ENCODE measurements at places on chromosomes 7 and 10.

- no peak for DNase-seq
These were observed 3.7 kb downstream of the ZNF680 start for GRCh38 chr7:64559206-64559605.

DNA sequence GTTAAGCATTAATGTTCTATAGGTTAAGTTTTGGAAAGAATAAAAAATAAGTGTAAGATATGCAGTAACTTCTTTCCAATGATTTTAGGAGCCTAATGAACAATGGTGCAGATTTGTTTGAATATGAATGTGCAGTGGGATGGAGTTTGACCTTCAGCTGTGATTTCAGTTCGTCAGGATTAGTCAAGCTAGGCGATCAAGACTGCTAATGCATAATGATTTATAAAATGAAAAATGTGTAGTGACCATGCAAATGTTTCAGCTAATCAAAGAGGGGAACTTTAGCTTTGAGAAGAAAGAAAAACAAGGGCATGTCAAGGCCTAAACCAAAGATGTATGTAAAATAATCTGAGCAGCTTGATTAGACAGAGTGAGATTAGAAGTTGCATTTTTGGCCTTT lies 208.5 kb downstream of the FOXP2 start:
- DNase-seq = no peak

GRCh38 chr10:24374134-24374915 lies 165.4 kb downstream of the KIAA1217 start:
- no peak for DNase-seq

GRCh38 chr7:3399858-3400257 lies 98.8 kb downstream of the SDK1 start:
- peak; percentile 87 for DNase-seq

DNA sequence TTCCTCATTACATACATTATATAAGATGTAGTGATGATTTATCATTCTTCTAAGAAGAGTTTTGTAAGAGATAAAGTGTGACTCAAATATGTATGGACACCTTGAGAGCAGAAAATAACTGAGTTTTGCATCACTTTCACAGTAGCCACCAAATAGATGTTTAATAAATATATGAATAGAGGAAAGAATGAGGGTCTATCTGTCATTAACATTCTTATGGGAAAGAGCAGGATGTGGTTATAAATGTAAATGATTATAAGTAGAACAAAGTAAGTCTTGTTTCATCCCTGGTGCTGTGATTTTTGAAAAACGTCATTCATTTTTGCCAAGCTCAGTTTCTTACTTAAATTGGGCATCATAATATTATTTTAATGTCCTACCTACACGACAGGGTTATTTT lies 15.0 kb upstream of the CRPPA start:
- no peak for DNase-seq

DNA sequence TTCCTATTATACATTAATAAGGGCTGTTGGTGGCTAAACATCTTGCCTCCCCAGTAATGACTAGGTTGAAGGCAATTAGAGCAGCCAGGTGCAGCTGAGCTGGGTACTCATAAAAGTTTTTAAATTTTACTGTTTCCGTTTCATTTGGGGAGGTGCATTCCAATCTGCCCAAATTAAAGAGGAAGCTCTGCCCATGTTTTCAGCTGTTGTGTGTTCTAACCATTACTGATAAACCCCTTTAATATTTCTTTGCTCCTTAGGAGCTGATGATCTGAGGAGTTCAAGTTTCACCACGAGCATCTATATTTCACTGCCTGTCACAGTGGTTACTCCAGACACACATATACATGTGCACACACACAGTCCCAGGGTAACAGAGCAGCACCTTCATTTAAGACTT lies 94.4 kb downstream of the JAZF1 start:
- no peak for DNase-seq

DNA sequence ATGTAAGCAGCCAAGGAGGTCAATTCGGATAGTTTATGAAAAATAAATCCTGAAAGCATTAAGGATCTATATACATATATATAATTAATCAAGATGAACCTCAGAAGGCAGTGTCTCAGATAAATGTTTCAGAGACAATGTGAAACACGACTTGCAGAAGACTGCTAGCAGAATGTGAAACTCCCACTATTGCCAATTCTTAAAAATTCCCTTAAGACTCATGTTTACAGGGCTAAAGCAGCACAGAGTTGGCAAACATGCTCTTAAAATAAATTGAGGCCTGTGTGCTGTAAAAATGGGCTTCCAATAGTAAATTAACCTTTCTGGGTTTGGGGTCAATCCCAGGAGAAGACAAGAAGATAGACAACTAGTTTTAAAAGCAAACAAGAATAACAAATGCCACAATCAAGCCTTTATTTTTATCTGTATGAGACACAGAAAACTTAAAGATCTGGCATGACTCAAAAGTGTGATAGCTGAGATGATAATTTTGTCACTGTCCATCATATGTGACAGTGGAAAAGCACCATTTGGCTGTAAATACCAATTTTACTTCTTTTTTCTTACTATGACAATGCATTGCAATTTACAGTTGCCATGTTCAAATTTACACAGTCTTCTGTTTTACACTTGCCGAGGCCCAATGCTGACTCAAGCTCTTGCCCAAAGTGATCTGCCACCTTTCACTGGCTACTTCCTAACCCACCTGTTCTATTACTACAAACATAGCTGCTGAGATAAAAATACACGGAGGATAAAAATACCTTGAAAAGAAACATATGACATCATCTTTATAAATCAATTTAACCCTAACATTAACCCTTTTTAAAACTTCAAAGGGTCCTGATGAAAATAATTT lies 78.6 kb downstream of the CHCHD3 start:
- DNase-seq = no peak

- DNase-seq = no peak
These were observed 24.7 kb downstream of the ST7 start for GRCh38 chr7:116978006-116978405.

GRCh38 chr7:92313055-92313454 lies 67.3 kb downstream of the ANKIB1 start:
- DNase-seq = no peak

GRCh38 chr7:129773328-129773731 lies 161.8 kb downstream of the NRF1 start:
- no peak for DNase-seq

DNA sequence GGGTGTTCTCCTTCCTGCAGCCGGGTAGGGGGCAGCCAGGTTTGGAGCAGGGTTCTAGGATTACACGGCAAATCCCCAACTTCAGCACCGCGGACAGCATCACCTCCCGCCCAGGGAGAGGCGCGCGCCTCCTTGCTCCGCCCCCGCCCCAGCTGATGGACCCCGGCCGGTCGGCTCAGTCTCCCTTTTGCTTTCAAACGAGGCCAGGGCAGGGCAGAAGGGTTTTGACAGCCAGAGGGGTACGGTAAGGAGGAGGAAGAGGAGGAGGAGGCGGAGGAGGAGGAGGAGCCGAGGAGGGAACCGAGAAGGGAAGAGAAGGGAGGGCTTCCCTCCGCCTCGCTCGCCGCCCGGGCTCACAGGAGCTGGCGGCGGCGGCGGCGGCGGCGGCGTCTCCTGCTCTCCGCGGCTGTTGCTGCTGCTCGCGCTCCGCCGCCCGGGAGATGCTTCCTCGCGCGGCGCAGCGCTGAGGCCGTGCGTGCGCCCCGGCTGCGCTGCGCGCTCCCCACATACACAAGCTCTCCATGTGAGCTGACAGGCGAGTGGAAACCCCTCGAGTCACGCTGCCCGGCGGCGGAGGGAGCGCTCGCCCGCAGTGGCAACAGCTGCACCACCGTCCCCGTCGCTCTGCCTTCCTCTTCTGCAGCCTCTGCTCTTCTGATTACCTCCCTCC lies 615 bp upstream of the CNTNAP2 start:
- DNase-seq = peak; percentile 94

GRCh38 chr7:69827558-69827957 lies 229.3 kb downstream of the AUTS2 start:
- DNase-seq = no peak

DNA sequence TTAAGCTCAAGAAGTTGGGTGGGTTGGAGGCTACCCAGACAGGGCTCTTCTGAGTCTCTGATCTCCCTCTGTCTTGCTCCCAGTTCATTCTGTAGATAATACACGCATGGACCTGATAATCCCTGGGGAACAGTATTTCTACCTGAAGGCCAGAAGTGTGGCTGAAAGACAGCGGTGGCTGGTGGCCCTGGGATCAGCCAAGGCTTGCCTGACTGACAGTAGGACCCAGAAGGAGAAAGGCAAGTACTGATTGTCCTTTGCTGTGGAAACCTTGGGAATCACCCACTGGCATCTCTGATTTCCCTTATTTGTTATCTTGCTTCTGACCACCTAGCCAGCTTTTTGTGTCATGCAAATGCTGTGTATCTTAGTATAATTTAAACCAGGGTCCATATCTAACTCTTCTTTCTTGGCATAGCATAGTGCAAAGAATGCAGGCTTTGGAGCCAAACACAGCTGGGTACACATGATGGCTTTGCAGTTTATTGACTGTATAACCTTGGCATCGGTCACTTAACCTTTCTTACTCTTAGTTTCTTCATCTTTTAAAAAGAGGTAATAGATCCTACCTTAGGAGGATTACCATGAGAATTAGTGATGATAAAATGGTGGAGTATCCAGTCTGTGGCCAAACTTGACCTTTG lies 18.0 kb downstream of the PLEKHA8 start:
- no peak for DNase-seq

GRCh38 chr10:63173468-63174232 lies 40.5 kb downstream of the NRBF2 start:
- no peak for DNase-seq

- DNase-seq = no peak
These were observed 214.7 kb downstream of the FRMD4A start for GRCh38 chr10:14116021-14116420.

DNA sequence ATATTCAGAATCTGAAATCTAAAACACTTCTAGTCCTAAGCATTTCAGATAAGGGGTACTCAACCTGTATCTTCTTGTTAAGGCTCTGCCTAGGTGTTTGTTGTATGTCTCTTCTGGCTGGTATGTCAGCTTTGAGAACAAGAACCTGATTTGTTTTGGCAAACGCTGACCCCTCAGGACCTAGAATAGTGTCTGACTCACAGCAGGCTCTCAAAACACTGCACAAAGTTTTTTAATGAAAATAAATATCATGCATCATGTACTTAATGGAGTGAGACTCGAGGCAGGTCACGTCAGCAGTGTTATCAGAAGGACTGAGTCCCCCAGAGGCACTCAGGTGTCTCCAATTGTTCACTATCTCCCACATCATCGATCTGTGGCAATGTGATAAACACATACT lies 99.1 kb downstream of the GLI3 start:
- no peak for DNase-seq

DNA sequence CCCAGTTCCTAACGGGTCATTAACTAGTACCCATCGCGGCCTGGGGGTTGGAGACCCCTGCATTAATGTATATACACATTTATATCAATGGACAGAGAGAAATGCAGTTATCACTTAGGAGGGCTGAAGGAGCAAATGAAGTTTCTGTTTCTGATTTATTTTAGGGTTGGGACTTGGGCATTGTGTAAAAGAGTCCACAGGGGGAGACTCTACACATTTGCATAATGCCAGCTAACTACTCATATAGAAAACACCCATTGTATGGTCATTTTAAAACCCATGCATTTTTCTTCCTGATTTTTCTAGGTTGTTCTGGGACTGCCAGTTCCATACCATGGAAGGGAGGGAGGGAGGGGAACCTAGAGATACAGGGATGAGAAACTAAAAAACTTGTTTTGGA lies 23.5 kb downstream of the BCCIP start:
- DNase-seq = no peak

- no peak for DNase-seq
These were observed 61.5 kb upstream of the GPR22 start for GRCh38 chr7:107408349-107408748.

DNA sequence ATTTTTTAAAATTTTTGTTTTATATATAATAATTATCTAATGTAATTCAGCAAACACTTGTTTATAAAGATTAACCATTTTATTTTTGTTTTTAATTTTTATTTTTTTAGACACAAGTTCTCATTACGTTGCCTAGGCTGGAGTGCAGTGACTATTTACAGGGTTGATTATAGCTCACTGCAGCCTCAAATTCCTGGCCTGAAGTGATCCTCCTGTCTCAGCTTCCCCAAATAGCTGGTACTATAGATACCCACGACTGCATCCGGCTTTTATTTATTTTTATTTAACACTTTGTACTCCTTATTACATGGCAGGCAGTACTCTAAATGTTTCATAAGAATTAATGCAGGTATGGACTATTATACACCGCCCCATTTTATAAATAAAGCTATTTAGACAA lies 288.7 kb downstream of the MDFIC start:
- DNase-seq = no peak

GRCh38 chr10:122062831-122063674 lies 74.1 kb downstream of the TACC2 start:
- DNase-seq = peak; percentile 97

DNA sequence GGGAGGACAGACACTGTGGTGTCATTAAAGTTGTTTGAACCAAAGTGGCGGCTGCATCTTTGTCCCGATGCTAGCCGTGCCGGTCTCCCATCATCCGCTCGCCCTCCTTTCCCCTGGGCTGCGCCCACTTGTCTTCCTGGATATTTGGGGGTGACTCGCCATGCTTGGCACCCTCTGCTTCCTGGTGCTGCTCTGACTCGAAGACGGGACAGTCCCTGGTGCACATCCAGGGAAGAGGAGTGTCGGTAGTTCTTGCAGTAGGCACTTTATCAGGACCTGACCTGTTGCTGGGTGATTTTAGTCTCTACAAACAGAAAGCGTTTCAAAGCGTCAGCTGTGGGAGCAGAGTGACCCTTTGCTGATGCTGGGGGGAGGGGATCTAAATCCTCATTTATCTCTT lies 68.3 kb upstream of the DNAJB6 start:
- no peak for DNase-seq

DNA sequence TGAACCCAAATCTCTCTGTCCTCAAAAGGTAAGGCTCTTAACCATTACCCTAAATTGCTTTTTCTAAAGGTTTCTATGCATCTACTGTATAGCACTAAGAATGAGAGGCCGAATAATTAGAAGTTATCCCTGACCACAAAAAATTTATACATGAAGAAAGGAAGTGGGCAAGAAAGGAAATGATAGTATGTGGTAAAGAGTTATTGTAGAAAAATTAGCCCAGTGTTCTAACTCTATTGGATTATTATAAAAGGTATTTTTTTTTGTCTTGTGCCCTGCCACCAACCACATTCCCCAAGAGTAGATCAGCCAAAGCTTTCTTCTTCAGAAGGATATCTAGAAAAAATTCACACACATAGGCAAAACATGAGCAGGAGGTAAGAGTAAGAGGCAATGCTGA lies 45.4 kb downstream of the DKK1 start:
- DNase-seq = no peak

DNA sequence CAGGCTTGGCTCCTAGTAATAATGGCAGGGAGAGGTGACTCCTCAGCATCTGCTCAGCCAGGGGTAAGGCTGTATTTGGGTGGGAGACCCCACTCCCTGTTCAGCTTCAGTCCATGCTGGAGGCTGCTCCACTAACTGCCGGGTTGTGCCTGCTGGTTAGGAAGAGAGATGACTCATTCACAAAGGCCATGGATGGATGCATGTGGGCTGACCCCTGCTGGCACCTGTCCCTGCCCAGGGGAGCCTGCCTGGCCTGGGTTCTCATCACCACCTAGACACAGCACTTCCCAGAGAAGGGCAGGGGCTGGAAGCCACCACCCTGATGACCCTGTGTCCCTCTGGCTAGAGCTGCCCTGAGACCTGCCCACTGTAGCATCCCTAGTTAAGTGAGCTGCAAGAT lies 59.0 kb downstream of the VSTM4 start:
- peak; percentile 50 for DNase-seq

- no peak for DNase-seq
These were observed 2.1 kb downstream of the CPED1 start for GRCh38 chr7:120990468-120991118.

GRCh38 chr7:36309301-36309700 lies 80.4 kb upstream of the ANLN start:
- DNase-seq = peak; percentile 56

Measured in islet precursor cell (in vitro differentiated cells).